ENCODE measurements at places on chromosomes 6 and 20.

- no peak for DNase-seq
Observed at GRCh38 chr6:111724039-111724438, 118.4 kb upstream of the TRAF3IP2 start.

DNA sequence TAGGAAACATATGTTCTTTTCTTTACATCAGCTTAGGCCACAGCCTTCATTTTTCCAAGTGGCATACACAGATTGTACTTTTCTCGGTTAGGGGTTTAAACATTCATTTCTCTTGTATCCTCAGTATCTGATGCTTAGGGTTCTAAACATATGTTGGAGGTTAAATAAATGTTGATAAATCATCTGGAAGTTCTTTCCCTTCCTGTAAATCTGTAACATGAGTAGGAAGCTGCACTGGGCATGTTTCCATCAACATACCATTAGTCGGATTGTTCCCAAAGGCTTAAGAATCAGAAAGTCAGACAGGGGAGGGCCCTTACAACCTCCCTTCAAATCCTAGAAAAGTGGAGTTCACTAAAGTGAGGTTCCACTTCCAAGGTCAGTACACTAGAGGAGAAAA is 54.8 kb upstream of the BCLAF1 start:
- DNase-seq = no peak

DNA sequence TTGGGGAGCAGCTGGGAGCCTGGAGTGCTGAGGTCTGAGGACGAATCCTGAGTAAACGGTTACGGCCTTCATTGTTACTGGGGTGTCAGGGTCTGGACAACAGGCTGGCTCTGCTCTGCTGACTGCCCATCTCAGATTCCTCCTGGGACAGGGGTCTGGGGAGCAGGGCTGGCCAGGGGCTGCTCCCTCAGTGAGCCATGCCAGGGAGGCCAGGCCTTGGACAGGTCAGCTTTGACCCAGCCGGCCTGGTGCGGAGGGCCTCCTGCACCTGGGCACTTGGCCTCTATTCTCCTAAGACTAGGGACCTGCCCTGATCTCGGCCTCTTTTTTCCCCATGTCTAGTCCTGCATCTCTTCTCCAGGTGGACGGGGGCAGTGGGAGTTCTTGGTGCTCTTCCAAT is 44.9 kb downstream of the MYT1 start:
- no peak for DNase-seq

DNA sequence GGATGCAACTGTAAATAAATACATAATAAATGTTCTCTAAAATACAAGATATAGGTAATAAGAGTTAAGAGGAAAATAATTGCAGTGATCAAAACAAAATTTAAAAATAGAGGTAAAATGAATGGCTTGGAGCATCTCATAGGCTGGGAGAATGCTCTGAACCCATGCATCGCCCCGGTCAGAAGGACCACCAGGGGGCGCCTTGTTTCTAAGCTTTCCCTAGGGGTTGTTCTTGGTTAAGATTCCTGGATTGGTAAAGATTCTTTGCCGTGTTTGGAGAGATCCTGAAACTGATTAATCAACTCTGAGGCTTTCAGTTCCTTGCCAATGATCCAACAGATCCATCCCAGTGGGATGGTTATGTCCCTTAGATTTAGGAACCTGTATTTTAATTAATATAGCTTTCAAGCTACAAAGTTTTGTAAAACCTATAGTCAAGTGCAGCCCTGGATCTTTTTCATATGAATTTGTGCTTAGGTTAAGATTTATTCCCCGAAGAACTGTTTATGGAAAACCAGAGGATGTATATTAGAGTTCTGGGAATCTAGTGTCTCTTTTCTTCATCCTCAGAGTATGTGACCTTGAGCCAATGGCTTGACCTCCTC is 45.3 kb upstream of the PRELID3B start:
- peak; percentile 89 for DNase-seq

- DNase-seq = no peak
Observed at GRCh38 chr20:31908016-31908415, 37.6 kb downstream of the TTLL9 start.

- no peak for DNase-seq
Observed at GRCh38 chr6:144909753-144910285, 624.7 kb downstream of the UTRN start.

DNA sequence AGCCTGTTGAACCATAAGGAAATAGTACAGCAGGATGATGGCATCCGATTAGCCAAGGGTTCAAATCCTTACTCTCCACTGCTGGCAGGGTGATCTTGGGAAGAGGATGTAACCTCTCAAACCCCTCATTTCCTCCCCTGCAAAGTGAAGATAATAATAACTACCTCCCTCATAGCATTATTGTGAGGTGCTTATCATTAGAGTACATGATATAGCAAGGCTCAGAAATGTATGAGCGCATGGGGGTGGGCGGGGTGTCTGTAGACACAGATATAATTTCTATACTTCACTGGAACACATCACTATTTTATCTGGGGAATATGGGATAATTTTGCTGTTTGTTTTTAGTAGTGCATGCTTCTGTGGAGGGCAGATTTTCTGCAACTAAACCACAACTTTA is 89.8 kb upstream of the LAMP5 start:
- no peak for DNase-seq

DNA sequence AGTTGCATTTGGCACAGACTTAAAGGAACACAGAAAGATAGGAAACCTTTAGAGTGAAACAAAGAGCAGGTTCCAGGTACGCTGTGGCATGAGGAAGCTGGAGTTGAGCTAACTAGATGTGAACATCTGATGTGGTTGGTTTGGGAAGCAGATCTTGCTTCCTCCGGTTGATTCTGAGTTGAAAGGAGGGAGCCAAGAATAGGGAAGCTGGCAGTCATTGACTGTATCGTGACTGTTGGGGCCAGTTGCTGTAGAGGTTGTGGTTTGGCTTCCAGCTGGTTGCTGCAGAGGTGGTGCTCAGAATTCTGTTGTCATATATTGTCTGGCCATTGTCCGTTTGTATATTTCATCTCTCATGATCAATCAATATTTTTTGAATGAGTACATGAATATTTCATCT is 325.9 kb downstream of the PLCB1 start:
- no peak for DNase-seq

GRCh38 chr6:52754443-52754842 is 8.8 kb downstream of the GSTA2 start:
- no peak for DNase-seq

DNA sequence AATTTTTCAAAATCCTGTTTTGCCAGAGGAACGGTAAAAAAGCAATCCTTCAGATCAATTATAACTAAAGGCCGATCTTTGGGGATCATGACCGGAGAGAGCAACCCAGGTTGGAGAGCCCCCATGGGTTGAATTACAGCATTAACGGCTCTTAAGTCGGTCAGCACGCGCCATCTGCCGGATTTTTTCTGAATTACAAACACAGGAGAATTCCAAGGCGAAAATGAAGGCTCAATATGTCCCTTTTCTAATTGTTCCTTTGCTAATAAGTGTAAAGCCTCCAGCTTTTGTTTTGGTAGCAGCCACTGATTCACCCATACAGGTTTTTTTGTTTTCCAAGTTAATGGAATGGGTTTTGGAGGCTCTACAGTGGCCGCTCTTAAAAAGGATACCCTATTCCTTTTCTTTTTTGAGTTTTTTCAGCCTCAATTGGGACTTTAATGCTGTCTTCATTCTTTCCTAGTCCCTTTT is 16.9 kb upstream of the PTCRA start:
- peak; percentile 57 for DNase-seq

GRCh38 chr6:138086573-138087196 is 20.5 kb downstream of the PERP start:
- DNase-seq = no peak

DNA sequence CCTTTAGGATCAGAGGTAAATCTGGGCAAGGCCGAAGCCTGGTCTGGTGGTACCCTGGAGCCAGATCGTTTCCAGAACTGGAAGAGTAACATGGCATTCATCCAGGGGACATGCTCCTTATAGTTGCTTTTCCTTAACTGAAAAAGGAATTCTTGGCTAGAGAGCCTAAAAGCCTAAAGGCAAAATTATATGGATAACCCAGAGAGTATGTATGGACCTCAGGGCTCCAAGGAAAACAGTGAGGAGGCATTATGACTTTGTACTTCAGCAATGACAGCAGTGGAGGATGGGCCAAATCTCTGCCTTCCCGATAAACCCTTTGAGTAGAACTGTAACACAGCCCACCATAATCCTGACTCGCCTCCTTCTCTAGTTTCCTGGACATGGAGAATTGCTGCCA is 29.3 kb downstream of the ARHGAP18 start:
- no peak for DNase-seq

DNA sequence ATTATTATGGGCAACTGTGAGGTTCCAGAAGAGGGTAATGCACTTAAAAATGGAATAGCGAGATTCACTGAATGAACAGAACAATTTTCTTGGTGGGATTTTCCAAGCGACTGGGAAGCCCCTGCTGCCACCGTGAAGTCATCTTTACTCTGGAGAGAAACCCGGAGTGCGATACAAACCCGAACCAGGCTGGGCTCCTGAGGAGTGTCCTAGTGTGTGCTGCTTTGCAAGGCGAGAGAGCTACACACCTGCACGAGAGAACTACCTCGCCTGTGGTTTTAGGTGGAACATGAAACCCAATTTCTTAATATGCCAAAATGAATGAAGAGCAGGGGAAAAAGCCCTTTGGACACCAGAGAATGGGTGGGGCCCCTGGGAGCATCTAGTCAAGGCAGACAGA is 33.5 kb upstream of the DACT2 start:
- DNase-seq = no peak

- DNase-seq = no peak
Observed at GRCh38 chr20:20230741-20231140, 137.2 kb upstream of the INSM1 start.

DNA sequence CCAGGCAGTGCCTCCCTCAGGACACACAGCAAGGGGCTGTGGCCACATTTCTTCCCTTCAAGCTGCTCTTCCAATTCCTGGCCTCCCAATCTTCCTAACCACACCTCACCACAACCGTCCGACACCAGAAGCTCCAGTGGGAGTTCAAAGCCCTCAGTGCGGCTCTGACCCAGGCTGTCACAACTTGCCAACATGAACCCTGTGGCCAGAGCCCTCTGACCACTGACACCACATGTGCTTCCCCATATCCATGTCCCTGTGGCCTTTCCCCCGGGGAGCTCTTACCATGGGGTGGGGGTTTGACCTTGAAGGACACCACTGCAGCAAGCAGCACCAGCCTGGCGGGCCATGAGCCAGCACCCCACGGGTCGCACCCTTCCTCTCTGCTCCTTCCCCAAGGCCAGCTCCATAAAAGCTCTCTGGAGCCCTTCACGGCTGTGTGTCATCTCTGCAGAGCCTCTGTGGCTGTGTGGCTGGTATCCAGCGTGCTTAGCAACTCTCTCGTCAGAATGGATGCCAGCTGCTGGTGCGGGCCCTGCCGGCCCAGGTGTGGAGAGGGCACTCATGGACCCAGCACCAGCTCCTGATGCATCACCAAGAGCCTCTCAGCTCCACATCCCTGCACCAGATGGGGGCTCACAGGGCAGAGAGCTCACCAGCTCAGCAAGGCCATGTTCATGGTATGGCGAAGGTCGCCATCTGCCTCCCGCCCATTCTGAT is 106.1 kb downstream of the PSMB1 start:
- DNase-seq = no peak

GRCh38 chr6:53982366-53983050 is 128.7 kb upstream of the MLIP start:
- no peak for DNase-seq

GRCh38 chr20:58017970-58018530 is 210.4 kb downstream of the ANKRD60 start:
- DNase-seq = no peak

- no peak for DNase-seq
Observed at GRCh38 chr6:23106951-23107350, 537.6 kb downstream of the HDGFL1 start.

- no peak for DNase-seq
Observed at GRCh38 chr6:131572686-131573415, at the start of gene ARG1. Gene ARG1, plus strand, starts transcription at chr6:131573226. Its CDS starts 57 bp downstream, at chr6:131573283.

- no peak for DNase-seq
Observed at GRCh38 chr20:61662226-61662967, 403.3 kb downstream of the TAF4 start.

DNA sequence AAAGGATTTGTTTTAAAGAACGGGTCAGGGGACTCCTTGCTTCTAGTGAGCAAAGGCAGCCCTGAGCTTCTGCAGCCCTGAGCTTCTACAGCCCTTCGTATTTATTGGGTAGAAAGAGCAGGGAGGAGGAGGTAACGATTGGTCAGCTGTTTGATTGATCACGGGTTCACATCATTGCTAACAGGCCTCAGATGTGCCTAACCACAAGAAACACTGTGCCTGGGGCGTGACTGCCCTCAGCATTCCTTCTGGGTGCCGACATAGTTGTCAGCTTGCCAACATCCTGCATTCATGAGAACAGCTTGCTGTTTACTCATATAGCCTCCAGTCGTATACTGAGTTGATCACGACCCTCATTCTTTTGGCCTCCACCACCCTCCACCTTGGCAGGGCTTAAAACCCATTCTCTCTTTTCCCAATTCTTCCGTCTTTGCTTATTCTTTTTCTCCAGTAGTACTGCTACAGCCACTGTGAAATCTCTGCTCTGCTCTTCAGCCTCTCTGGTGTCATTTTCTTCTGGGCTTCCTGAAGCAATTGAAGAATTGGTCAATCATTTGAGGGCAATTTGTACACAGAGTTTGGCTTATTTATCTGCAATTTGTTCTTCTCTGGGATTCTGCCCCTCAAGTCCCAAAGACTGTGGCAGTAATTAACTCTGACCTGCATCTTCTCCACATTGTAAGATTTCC is 25.4 kb upstream of the NOP56 start:
- no peak for DNase-seq

GRCh38 chr6:170371080-170371479 is 64.5 kb downstream of the FAM120B start:
- no peak for DNase-seq

GRCh38 chr6:22332711-22333110 is 35.9 kb upstream of the PRL start:
- no peak for DNase-seq

- DNase-seq = no peak
Observed at GRCh38 chr20:57804470-57805250, 94.8 kb upstream of the PMEPA1 start.

- no peak for DNase-seq
Observed at GRCh38 chr20:32893263-32894025, 34.7 kb downstream of the EFCAB8 start.

DNA sequence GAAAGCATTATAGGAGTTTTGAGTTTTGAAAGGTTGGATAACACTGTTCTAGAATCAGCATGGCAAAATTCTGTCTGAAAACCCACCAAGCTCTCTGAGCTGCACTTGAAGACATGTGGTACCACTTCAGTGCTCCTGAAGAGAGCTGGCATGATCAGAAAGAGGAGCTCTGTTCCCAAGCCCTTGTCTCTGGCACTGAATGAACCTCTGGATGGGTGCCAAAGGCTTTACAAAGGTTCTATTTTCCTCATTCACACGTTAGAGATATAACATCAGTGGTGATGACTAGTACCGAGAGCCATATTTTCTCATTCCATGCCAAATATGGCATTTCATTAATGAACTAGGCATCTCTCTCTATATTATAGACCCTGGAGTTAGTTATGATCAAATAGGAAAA is 301.8 kb upstream of the ID4 start:
- no peak for DNase-seq

Data from stimulated activated CD8-positive, alpha-beta memory T cell treated with anti-CD3 and anti-CD28 coated beads, Interleukin-4, amount 100 ng/mL, for 1 hour (primary cell).